NT2/D1 (cell line): ENCODE measurements at places on chromosomes 6 and 20.

GRCh38 chr6:137043710-137044365, 927 bp downstream of the IL20RA start:
- no peak for DNase-seq

DNA sequence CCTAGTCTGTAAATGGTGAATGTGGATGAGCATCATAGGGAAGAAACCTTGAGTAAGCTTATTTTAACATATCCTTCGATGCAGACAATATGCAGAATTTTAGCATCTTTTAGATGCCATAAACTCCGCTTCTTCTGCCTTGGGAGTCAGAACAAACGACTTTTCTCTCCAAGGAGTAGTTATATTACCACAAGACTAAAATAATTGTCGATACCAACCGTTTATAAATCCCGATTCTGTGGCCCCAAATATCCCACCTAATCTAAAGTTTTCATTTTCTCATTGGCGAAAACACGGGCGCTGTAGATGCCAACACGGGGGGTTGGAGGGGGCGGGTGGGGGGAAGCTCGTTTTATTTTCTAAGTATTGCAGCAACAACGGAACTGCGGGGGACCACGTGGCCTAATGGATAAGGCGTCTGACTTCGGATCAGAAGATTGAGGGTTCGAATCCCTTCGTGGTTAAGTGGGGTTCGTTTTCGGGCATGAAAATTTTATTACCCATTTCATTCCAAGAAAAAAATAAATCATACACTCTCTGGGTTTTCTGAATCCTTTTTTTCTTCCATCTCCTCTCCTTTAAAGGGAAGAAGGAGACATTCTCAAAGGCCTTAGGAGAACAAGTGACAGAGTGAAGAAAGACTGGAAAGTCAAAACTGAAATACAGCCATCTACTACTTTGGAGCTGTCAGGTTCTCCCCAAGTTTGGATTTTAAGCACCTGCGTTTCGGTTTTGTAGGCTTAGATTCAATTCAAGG, 65.5 kb upstream of the BTN3A2 start:
- no peak for DNase-seq

GRCh38 chr6:130851026-130851425, 23.8 kb downstream of the SMLR1 start:
- DNase-seq = no peak

GRCh38 chr20:53606364-53606985, 12.8 kb upstream of the ZNF217 start:
- no peak for DNase-seq

GRCh38 chr6:167091026-167091804, 31.7 kb upstream of the CCR6 start:
- no peak for DNase-seq

- DNase-seq = no peak
Measured at GRCh38 chr20:19712721-19713260, 45.3 kb upstream of the RIN2 start.
